ENCODE measurements at places on chromosomes 11 and 22.

DNA sequence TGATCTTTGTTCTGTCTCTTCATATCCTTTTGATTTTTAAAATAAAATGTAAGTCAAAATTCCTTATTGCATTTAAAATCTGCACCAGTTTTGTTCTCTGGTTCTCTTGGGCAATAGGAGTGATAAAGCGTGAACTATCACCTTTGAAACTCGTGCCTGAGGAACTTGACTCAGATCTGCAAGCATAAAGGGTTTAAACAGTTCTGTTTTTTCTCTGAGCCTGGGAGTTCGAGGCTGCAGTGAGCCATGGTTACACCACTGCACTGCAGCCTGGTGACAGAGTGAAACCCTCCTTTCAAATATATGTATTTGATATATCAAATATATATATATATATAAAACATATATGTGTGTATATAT, 38.9 kb upstream of the CLMP start:
- DNase-seq = no peak

DNA sequence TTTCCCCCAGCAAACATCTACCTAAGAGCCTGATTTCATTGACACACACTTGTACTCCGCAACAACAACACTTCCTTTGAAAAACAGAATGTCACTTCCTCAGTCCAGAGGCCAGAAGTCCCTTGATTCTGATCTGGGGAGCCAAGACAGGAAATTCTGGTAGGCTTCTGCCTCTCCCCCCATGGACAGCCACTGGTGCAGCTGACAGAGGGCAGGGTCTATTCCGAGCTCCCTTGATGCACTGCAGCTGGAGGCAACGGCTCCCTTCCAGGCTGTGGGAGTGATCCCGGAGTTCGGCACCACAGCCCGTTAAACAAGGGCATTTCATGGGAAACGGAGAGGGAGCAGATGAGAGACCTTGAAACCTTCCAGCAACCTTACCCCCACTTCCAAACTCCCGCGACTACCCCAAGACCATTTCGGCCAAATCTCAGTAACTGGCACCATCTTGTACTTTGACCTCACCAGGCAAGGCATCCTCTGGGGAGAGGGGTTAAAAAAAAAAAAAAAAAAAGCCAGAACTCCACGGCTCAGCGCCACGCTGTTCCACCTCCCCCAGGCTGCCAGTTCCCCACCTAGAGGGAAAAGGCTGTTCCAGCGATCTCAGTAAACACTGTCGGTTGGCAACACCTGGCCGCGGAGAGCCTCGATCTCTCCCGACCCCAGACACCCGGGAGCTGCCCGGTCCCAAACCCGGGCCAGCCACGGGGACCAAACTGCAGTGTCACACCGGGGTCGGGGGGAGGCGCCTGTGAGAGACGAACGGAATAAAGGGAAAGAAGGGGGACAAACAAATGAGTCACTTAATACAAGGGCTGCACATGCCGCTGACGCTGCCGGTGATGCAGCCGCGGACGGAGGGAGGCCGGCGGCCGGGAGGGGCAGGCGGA, 1.1 kb downstream of the GAB2 start:
- DNase-seq = peak; percentile 85

DNA sequence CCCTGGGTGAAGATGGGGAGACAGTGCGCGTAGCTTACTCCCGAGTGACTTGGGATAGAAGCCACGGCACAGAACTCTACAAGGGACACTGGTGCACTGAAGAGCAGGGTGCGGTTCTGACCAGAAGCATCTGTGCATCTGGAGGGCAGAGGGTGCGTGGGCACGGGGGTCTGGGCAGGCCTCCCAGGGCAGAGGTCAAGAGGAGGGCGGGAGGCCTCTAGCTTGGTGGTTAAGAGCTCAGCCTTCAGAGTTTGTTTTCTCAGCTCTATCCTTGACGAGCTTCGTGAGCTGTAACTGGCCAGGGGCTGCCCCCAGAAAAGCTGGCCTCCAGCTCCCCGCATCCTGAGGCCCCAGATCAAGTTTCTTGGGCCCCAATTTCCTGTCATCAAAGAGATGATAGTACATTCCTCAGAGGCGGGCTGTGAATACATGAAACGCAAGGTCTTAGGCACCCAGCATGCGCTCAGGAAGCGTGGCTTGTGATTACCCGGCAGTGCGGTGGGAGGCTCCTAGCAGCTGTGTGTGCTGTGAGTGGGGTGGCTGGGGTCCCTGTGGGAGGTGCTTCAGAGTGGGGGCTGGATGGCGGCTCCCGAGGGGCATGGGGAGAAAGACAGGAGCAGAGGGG, 6.0 kb upstream of the BID start:
- DNase-seq = no peak

- peak; percentile 40 for DNase-seq
Observed at GRCh38 chr11:86116386-86116726, 47.5 kb upstream of the PICALM start.

DNA sequence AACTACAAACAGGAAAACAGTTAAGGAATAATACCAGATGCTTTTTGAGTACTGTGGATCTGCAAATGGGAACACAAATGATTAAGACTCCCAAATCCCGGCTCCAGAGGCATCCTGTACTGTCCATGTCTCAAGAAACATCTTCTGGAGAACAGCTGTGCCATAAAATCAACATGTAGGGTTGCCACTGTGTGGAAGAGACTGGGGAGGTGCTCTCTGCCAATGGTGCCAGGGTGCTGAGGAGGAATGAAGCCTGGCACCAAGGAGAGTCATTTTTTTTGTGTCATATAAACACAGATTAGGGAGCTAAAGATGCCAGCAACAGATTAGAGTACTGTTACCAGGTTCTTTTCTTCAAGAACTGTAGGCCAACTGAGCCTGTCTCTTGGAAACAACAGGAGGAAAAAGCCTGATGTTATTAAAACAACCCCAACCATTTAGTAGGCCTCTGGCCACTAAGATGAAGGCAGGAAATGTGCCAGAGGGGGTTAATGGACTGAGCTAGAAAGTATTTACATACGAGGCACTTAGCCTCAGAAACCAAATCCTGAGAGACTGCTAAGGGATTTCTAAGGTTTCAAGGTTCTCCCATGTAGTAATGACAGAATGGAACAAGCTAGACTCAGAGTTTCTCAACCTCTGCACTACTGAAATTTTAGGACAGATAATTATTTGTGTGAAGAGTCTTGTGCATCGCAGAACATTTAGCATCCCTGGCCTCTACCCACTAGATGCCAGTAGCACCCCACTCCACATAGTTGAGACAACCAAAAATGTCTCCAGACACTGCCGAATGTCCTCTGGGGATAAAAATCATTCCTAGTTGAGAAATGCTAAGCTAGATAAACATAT, 54.6 kb upstream of the CHRM4 start:
- DNase-seq = no peak

GRCh38 chr11:71946144-71946571, 17.3 kb downstream of the RNF121 start:
- no peak for DNase-seq

GRCh38 chr11:118124929-118125535, 27.6 kb downstream of the SCN4B start:
- DNase-seq = no peak

- no peak for DNase-seq
Observed at GRCh38 chr11:83773950-83774880, 488.0 kb upstream of the CCDC90B start.

- no peak for DNase-seq
Observed at GRCh38 chr11:12925520-12925919, 83.6 kb upstream of the RASSF10 start.

DNA sequence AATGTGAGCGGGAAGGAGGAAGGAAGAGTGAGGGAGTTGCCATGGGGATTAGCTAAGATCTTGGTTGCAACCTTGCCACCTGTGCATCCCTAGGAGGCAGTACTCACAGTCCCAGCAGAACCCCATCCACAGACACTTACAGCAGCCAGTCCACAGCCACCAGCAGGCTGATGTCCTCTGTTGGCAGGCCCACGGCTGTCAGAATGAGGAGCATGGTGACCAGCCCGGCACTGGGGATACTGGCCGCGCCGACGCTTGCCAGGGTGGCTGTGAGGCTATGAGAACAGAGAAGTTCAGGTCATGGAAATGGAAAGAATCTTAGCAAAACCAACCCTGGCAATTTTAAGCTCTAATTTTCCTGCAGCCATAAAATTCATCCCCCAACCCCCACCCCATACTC, 138.6 kb downstream of the SLC1A2 start:
- DNase-seq = no peak

GRCh38 chr11:19845626-19846025, 133.0 kb downstream of the NAV2 start:
- DNase-seq = no peak

DNA sequence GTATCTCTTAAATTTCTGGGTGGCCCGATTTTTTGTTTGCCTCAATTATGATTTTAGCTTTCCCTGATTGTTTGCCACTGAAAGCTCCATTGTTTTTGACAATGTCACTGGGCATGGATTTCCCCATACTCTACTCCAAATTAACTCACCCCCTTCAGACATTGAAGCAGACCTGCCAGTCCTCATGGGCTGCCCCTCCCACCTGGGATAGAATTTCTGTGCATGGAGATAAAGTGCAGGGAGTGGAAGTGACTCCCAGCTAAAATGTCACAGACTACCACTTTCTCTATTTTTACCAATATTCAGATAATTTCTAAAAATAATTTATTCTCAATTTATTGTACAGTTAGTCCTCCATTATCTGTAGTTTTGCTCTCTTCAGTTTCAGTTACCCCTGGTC, 79.1 kb upstream of the CLPB start:
- DNase-seq = no peak

- no peak for DNase-seq
Observed at GRCh38 chr22:23231471-23232093, 51.3 kb downstream of the BCR start.

- DNase-seq = no peak
Observed at GRCh38 chr11:42407341-42407740, 904.5 kb upstream of the API5 start.

- DNase-seq = no peak
Observed at GRCh38 chr22:44676441-44677352, 25.3 kb upstream of the PRR5 start.

DNA sequence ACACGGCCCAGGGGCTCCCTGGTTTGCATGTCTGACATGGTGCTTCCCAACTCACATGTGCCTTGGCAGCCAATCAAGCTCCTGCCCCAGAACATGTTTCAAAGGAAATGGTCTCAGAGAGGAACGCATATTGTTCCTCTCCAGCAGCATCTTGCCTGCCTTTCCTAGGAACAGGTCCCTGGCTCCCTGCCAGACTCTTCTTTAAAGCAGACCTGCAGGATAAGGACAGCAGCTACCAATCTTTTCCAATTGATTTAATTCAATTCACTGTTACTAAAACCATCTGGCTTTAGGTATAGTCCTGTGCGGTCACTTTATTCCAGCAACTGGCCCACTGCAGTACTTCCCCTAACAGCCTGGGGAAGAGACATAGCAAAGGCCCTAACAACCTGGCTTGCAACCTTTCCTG, 79.9 kb downstream of the AMBRA1 start:
- no peak for DNase-seq

DNA sequence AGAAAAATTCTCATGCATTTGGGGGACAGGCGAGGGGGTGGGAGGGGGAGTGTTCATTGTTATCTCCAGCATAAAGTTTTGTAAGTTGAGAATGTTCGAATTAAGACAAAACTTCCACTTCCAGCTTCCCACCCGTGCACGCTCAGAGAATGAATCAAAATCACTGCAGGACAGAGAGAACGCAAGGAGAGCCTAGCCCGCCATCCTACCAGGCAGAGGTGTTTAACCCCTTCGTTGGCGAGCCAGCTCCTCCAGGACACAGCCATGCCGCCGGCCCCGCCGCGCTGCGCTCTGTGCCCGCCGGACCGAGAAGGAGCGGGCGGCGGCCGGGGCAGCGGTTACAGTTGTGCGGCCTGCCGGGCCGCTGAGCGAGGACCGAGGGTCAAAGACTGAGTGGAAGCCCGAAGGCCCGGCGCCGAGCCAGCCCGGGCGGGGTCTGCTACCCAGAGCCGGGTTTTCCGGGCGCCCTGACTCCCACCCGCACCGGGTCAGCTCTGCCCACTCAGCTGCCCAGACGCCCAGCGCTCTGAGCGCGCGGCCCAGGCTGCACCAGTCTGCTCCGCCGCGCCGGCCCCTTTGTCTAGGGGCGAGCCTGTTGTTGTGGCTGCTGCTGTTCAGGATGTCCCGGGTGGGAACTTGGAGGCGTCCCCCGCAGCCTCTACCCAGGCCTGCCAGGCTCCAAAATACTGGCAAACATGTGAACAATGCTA, at the start of gene NOX4:
NOX4 (minus strand) TSS at position 395 of the 710 bp plus-strand sequence; CDS start at position 266, 129 bp downstream.
- DNase-seq = no peak

DNA sequence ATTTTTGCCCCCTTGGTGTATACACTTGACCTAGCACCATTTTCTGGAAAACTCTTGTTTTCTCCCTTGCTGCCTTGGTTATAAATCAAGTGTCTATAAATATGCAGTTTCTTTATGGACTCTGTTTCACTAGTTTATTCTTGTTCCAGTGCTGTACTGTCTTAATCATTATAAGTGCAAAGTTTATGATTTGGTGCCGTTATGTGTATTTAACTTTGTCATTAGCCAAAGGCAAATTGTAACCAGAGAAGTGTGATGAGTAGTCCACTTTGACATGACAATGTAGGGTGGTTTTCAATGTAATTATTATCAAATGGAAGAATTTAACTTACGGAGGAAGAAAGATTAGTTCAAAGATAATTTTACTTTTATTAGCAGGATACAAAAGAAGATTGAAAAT, 40.3 kb downstream of the SPECC1L start:
- no peak for DNase-seq

DNA sequence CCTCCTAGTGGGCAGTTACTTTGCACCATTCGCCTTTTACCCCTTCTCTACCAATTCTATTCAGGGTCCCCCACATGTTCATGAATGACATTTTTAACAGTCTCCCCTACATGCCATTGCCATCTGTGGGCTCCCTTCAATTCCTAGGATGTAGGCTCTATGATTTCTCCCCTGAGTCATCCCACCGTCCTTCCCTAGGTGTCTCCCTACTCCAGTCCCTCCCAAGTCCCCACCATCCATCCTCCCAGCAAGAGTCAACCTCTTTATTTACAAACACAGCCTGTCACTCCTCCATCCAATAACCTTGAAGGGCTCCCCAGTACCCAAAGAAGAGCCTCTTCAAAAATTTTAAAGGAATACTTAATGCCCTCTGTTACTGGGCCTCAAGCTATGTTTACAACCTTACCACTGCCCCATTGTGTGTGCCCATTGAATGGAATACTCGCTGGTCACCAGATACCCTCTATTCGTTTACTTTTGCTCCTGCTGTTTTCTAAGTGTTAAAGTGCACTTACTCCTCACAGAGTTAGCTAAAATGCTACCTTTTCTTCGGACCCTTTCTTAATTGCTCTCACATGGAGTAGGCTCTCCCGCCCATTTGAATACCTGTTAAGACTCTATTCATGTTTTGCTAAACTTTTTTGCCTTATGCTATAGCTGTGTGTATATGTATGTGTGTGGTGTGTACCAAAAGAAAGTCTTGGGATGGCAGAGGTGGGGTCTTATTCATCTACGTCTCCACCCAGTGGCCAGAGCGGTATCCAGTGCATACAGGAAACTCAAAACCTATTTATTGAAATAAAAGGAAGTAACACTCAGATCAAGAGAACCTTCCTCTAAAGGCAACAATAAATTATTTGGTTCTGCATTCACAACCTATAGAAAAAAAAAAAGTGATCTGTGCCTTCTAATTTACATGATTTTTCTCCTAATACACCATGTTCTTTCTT, 235.8 kb upstream of the CCDC90B start:
- no peak for DNase-seq
